Endothelial cell of umbilical vein (primary cell): ENCODE measurements at places on chromosomes 2 and 18. TPM values are rescaled to one million over a fixed set of nuclear protein-coding genes. Genes with fewer than 3 reads are reported as not detected.

GRCh38 chr2:104582471-104582870, 271.4 kb upstream of the POU3F3 start:
- H3K4me1 ChIP-seq = no peaks in the 10 kb centered on the region
- no peak overlapping the region for H3K4me3 ChIP-seq
- no peak for DNase-seq
- no peak overlapping the region for H3K27ac ChIP-seq
- no peaks in the 10 kb centered on the region for H3K27me3 ChIP-seq

The DHRS9 gene
- total RNA-seq = 0.32 TPM in 1 of 2 replicates, not detected in the other

The RUFY4 gene
- not detected in 2 replicates for total RNA-seq

The SCN9A gene
- total RNA-seq = 1.6 and 1.8 TPM in 2 replicates

- no peaks in the 10 kb centered on the region for H3K4me1 ChIP-seq
- H3K27ac ChIP-seq = no peak overlapping the region
- H3K27me3 ChIP-seq = no peaks in the 10 kb centered on the region
- H3K36me3 ChIP-seq = no peaks in the 10 kb centered on the region
- no peak for DNase-seq
- H3K4me3 ChIP-seq = no peak overlapping the region
Observed at GRCh38 chr2:44651974-44652373, 289.5 kb upstream of the SIX3 start.

DNA sequence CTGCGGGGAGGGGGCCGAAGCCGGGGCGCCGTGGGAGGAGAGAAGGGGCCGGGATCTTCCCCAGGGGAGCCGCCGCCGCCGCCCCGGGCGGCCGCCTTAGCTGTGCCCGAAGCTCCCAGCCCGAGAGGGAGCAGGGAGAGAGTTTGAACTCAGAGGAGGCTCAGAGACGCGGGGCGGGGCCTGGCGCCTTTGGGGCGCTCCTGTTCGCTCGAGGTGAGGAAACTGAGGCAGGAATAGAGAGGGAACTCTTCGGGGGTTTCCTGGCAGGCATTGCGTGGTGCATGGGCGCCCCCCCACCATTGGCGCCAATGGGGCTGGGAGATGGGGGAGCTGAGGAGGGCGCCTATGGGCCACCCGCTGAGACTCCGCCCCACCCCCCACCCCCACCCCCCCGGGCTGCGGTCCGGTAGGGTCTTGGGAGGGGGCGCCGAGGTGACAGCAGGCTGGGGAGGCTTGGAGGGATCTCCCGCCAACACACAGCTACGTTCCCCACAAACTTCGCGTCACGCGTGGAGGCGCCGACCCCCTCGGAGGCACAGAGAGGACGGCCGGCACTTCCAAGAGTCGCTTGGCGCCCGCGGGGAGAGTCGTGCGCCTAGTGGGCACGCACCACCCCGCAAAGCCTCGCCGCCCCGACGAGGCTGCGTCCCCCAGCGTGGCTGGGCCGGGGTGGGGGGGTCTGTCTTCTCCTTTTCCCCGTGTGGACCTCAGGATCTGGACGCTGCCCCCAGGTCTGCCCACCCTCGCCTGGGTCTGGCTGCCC, 680 bp downstream of the CTDSP1 start:
- no peaks in the 10 kb centered on the region for H3K36me3 ChIP-seq
- H3K4me3 ChIP-seq = peak overlapping the region; percentile 94
- peaks cover 36% of the 10 kb centered on the region for H3K4me1 ChIP-seq
- H3K27ac ChIP-seq = peak overlapping the region; percentile 63
- peak; percentile 48 for DNase-seq

GRCh38 chr2:11556101-11556806, 22.4 kb downstream of the GREB1 start:
- H3K36me3 ChIP-seq = no peaks in the 10 kb centered on the region
- H3K27ac ChIP-seq = no peak overlapping the region
- DNase-seq = no peak
- no peak overlapping the region for H3K4me3 ChIP-seq

GRCh38 chr2:217945530-217945929, 57.3 kb downstream of the TNS1 start:
- H3K4me3 ChIP-seq = no peak overlapping the region
- H3K4me1 ChIP-seq = peaks cover 5% of the 10 kb centered on the region
- H3K27ac ChIP-seq = no peak overlapping the region
- no peaks in the 10 kb centered on the region for H3K36me3 ChIP-seq
- H3K27me3 ChIP-seq = no peaks in the 10 kb centered on the region
- DNase-seq = no peak

The OSR1 gene
- total RNA-seq = not detected in 2 replicates

- no peak for DNase-seq
- H3K4me3 ChIP-seq = no peak overlapping the region
- no peaks in the 10 kb centered on the region for H3K36me3 ChIP-seq
- no peaks in the 10 kb centered on the region for H3K4me1 ChIP-seq
- H3K27me3 ChIP-seq = no peaks in the 10 kb centered on the region
- H3K27ac ChIP-seq = no peak overlapping the region
Observed at GRCh38 chr2:149213764-149214493, 116.5 kb upstream of the LYPD6 start.
